Muscle of arm (tissue), 14 donors: ENCODE measurements at places on chromosomes 7 and 10. TPM values are rescaled to one million over a fixed set of nuclear protein-coding genes. Genes with fewer than 3 reads are reported as not detected.

Gene SORBS1
- 71.3 TPM for polyA plus RNA-seq

Gene NUDCD3
- polyA plus RNA-seq: 71.3 TPM

Gene ORC5
- polyA plus RNA-seq: not detected

GRCh38 chr10:605632-606325 lies 83.7 kb downstream of the DIP2C start:
- no peak for DNase-seq

DNA sequence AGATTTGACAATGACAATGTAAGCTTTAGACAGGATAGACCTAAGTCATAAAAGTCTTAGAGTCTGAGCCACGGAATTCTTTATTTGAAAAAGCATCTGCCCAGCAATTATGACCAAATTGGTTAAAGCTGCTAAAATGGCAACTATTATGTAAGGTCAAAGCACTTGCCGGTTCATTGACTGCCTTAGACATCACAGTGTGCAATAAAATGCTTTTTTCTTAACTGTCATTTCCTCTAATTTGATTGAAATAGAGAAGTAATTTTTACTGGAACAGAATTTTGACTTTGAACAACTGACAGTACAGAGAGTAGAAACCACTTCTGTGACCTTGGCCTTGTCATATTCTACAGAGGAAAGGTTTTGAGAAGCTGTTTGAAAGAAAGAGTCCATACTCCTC lies 142.9 kb downstream of the THSD7A start:
- no peak for DNase-seq

DNA sequence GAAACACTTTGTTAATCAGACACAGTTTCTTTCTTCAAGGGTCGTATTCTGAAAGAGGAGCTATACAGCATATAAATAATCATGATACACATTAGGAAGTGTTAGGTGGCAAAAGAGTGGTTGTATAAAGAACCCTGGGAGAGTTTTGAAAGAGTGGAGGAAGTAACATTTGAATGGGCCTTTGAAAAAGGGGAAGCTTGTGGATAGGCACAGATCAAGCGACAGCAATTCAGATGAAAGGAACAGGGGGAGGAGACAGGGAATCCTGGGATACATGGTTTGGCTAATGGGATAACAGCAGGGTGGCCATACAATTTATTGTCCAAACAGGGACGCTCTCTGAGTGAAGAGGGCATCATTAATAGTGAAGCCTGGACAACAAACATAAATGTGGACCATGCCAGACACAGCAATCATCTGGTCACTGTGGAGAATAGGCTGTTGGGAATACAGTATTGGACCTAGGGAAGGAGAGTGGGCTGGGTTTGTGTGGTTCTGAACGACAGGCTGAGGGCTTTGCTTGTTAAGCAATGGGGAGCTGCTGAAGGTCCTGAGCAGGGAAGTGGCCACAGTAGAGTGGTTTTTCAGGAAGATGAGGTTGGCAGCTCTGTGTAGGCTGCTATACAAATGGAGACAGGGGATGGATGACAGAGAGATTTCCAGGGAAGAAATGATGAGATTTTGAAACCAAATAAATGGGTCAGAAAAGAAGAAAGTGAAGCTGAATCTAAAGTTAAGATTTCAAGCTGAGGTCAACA lies 75.9 kb downstream of the ICA1 start:
- DNase-seq: no peak

GRCh38 chr10:89342206-89342958 lies 14.6 kb downstream of the IFIT3 start:
- no peak for DNase-seq

DNA sequence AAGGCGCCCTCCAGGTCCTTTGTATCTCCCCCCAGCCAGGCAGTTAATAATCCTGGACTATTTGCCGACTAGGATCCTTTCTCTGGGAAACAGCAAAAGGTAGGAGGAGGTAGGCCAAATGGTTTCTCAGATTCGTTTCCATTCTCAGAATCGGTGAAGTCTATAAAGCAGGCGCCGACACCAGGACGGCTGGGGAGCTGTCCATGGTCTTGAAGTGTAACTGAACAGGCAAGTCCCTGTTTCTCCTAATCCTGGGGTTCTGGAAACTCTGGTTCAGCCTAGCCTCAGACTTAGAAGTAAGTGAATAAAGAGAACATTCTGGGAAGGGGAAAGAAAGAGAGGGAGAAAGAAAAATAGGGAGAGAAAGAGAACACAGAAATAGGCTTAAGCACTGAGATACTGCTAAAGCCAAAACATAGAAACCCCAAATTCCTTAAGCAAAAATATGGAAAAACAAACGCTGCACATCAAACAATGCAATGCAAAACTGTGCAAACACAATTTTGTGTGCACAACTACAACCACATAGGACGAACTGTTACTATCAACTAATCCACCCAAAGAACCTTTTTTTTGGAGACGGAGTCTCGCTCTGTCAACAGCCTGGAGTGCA lies 11.1 kb upstream of the INA start:
- DNase-seq: peak; percentile 79

DNA sequence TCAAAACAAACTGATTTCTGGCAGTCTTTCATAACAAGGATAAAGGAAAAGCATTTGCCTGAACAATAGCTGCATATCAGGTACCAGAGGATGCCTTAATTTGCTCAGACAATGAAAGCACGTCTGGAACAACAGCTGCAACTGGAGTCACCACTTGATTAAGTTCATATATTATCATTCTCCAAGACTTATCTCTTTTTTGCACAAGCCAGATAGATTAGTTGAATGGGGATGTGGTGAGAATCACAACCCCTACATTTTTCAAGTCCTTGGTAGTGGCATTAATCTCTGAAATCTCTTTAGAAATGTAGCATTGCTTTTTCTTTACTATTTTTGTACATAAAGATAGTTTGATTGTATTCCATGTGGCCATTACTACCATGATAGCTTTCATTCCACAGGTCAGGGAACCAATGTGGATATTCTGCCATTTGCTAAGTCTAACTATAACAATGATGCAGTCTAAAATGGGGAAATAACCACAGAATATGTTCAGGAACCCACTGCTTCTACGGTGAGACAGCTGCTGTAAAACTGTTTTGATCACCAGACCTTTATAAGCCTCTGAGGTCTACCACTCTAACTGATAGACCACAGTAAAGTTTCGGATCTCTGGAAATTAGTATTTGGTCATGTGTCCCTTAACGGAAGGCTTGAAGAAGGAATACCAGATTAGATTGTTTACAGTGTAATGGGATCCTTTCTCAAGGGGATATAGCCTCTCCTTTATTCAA lies 1176.2 kb downstream of the DNAJB9 start:
- no peak for DNase-seq

DNA sequence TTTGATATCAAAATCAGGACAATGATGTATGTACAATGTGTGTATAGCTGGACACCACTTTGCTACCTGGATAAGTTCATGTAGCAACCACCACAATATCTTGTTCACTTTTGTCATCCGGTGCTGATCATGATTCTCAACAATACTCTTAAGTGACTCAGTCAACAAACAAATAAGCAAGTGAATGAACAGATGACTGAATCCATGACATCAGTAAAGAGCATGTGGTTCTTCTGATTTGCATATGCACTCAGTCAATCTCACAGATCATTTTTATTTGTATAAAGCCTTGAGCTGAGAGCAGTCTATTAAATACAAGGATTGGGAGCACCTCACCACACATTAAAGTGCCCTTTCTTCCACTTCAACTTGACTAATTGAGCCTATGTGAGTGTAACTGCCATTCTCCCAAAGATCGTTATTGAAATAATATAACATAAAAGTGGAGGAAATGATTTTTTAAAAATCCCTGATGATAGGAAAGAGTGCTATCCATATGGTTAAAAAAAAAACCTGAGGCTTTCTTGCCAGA lies 69.5 kb downstream of the NPSR1 start:
- no peak for DNase-seq

- peak; percentile 31 for DNase-seq
Measured at GRCh38 chr10:76839276-76839675, 798.3 kb downstream of the KCNMA1 start.
